Midbrain (tissue), 1 donor: ENCODE measurements at places on chromosomes 2 and 18.

DNA sequence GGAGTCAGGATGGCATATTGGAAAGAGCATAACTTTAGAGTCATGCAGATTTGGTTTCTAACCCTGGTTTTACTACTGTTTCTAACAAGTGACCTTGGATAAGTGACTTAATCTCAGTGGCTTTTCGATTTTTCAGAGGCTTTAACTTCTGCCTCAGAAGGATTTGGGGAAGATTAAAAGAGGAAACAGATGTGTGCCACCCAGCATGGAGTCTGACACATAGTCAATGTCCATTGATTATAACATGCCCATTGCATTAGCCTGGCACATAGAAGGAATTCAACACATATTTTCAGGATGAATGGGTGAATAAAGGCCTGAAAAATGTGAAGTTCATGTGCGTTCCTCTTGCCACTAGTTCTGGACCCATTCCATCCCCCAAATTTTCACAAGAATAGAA lies 438.2 kb downstream of the EPHA4 start:
- DNase-seq = no peak

DNA sequence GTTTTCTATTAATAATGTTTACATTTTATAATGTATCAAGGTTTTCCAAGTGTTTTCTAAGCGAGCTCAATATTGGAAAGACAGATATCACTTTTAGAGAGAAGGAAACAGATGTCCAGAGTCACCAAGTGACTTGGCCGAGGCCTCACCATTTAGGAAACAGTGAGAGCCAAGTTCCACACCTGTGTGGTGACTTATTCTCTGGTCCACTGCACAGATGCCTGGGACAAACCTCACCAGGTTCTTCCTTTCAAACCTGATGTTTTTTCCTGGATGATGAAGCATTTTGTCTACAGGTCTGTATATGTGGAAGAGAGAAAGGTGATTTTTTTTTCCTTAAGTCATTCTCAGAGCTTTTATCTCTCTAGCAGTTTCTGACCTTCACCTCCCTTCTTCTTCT lies 280.7 kb downstream of the LPIN1 start:
- DNase-seq = no peak

- DNase-seq = no peak
These were observed 46.7 kb upstream of the NEB start for GRCh38 chr2:151780938-151781337.

DNA sequence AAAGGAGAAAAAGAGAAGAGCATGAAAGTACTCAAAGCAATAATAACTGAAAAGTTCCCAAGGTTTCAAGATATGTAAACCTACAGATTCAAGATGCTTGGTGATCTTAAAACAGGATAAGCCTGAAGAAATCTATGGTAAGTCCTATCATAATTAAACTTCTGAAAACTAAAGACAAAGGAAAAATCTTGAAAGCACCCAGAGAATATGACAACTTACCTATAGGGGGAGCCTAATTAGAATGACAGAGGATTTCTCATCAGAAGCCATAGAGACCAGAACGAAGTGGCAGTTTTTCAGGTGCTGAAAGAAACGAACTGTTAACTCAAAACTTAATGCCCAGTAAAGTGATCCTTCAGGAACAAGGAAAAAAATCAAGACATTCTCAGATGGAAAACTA lies 59.7 kb downstream of the XDH start:
- no peak for DNase-seq

DNA sequence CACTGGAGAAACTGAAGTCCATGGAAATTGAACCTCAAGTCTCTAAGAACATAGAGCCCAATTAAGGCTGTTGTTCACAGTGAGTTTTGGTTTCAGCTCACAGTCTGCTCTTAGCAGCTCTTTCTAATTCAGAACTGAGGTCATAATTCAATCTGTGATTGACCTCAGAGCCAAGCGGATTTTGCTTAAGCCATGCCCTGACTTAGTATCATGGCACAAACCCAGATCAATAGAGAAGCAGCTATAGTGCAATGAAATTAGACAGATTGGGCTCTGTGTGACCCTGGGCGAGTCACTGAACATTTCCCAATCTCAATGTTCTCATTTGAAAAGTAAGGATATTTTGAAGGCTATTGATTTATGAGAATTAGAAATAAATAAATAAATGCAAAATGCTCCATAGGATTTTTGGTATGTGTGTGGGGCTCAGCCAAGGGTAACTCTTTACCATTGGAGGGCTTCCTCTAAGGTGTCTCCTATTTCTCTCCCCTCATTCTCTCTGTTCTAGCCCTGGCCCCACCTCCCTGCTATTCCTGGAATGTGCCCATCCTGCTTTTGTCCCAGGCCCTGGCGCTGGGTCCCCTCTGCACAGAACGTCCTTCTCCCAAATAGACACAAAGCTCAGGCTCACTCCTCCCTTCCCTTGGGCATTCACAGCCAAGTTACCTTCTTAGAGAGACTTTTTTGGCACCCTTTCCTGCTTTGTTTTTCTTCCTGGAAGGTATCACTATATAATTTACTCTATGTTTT lies 239.6 kb downstream of the LPIN1 start:
- no peak for DNase-seq

DNA sequence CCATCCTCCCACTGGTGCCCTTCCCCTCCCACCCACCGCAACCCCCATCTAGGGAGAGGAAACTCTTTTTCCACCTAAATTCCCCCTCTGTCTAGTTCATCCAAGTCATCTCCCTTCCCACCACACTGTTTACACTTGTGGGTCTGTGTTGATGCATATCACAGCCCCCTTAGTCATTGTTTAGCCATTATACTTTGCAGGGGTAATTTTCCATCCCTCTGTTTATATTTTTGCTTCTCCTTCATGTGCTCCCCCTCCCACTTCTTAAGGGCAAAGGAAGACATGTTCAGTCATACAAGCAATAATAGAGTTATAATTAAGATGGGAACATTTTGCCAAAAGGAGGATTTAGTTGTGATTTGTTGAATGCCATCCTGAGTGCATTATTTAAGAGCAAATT lies 187.8 kb upstream of the TNP1 start:
- DNase-seq = no peak

GRCh38 chr2:118227698-118228508 lies 139.6 kb downstream of the INSIG2 start:
- no peak for DNase-seq

GRCh38 chr2:198000417-198000816 lies 196.0 kb downstream of the PLCL1 start:
- no peak for DNase-seq
